Stimulated activated CD8-positive, alpha-beta memory T cell treated with anti-CD3 and anti-CD28 coated beads, Interleukin-7, amount 100 ng/mL, for 24 hours (primary cell): ENCODE measurements at places on chromosomes 5 and 9.

DNA sequence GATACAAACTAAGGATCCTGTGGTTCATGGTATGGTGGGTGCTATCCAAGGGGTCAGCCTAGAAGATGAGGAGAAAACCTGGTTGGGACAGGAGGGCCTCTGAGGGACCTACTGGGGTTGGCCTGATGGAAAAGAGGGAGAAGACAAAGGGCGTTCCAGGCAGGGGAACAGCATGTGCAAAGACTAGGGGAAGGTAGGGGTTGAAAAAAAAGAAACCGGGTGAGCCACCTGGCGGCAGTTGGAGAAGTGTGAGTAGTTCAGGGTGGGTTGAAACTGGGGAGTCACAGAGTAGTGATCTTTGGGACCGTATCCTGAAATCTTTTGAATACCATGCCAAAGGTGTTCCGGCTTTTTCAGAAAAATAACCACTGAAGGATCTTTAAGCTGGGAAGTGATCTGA lies 8.7 kb upstream of the GABRP start:
- no peak for DNase-seq

GRCh38 chr5:73417303-73418034 lies 31.1 kb downstream of the FOXD1 start:
- no peak for DNase-seq

DNA sequence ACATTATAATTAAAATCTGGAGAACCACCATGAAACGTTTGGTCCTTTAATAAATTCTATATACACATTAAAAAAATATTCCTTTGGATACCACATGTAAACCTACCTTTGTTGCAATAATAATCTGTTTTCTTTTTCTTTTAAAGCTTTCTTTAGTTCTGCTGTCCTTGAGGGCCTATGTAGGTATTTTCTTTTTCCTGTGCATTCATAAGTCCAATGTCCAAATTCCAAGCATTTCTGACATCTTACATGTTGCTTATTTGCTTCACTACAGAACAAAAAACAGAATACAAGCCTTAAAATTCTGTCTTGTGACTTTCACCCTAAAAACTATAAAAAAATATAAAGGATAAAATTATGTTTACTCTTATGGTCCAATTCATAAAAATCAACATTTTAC lies 19.7 kb downstream of the ZCCHC10 start:
- no peak for DNase-seq

DNA sequence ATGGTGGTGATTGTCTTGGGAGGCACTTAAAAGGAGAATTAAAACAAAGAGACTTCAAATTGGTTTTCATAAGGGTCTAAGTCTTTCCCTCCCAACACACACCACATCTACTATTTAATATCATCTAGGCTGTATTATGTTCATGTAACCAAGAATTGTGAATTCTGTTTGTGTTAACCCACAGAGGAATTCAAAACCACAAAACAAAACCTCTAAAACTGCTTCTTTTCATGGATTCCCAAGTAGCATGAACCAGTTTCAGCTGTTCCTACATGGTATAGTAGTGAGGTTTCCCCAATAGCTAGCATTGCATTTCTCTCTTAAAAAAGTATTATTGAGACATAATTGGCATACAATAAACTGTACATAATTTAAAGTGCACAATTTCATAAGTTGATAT lies 283.8 kb downstream of the CD180 start:
- no peak for DNase-seq

DNA sequence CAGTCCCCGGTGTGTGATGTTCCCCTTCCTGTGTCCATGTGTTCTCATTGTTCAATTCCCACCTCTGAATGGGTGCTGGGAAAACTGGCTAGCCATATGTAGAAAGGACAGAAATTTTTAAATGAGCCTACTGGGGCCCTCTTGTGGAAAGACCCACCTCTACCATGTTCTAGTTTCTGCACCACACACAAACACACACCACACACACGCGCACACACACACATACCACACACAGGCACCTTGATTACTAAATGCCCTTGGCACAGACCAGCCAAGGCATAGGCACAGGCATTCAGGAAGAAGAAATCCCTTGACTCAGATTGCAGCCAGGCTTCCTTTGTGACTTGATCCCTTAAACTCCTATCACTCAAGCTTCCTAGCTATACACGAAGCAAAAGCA lies 60.5 kb downstream of the SIL1 start:
- DNase-seq, result no peak

DNA sequence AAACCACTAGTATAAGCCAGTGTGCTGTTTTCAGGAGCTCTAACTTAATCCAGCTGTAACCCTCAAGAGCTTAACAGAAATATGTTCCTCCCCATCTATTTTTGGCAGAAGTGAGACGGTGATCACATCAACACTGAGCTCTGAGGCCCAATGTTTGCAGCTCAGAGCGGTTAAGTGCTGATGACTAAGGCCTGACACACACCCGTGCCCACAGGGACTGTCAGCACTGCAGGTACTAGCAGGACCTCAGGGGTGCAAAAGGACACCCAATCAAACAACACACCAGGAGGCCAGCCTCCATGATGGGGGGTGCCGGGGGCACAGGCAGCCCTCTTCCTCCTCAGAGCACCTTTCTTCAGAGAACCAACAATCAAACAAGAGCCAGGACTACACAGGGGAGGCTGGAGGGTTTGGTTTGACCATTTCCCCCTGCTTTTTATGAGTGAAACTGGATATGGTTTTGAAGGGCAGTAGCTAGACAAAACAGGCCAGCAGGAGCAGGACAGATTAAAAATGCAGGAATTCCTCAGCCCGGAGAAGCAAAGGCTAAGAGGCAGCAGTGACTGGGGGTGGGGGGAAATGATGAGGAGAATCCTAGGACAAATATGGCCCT lies 61.3 kb downstream of the RAPGEF1 start:
- DNase-seq, result peak; percentile 61

- DNase-seq, result no peak
These were observed 73.6 kb upstream of the GRHPR start for GRCh38 chr9:37348917-37349316.

DNA sequence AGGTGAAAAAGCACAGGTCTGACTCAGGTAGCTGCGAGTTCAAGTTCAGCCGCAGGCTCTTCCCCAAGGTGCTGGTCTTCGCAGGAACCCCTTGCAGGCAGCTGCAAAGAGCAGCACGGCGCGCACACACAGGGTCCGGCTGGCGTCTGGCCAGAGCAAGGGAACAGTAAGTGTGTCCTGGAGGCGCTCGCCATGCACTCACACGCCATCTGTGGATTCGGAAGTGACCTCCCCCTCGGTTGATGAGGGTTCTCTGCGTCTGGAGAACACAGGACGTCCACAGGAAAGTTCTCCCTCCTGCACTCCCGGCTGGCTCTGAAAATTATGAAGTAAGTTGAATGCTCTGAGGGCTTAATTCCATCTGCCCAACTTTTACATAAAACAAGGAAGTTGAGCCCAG lies 14.0 kb upstream of the EGFL7 start:
- no peak for DNase-seq

- DNase-seq, result no peak
These were observed 381.1 kb downstream of the MAN2A1 start for GRCh38 chr5:110070836-110071235.

- DNase-seq, result no peak
These were observed 1.0 kb downstream of the SET start for GRCh38 chr9:128689820-128690683.

GRCh38 chr5:14343376-14343775 lies 200.2 kb downstream of the TRIO start:
- DNase-seq, result no peak

- DNase-seq, result no peak
These were observed 34.4 kb downstream of the AHRR start for GRCh38 chr5:355958-356357.

DNA sequence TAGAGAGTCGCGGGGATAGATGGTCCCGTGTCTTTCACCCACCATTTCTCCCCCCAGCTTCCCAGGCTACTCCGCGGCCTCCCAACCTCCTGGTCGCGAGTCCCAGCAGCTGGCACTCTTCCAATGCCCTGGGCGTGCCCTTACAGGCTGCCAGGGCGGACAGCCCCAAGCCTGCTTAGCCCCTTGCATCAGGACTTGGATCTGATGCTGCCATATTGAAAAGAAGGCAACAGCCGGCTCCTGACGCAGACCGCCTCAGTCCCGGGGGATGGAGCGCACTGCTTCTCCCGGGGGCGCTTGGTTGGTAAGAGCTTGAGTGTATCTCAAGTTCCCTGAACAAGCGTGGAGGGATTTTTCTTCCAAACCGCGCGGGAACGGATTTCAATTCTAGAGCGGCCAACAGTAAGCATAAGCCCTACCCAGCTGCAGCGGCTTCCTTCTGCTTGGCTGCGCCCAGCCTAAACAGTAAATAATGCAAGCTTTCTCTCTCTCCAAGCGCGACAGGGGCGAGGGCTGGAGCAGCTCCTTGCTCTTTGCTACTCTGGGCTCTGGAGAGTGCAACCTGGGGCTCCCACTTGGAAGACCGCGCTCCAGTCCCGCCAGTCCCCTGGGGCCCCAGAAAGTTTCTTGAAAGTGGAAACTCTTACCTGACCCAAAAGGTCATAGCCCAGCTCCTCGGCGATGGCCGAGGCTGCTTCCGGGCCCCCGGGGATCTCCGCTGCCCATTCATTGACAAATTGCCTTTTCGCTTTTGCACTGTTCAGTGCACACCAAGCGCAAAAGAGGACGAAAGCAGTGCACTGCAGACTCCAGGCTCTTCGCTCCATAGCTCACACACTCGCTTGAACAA lies 607 bp downstream of the PCSK1 start:
- no peak for DNase-seq

DNA sequence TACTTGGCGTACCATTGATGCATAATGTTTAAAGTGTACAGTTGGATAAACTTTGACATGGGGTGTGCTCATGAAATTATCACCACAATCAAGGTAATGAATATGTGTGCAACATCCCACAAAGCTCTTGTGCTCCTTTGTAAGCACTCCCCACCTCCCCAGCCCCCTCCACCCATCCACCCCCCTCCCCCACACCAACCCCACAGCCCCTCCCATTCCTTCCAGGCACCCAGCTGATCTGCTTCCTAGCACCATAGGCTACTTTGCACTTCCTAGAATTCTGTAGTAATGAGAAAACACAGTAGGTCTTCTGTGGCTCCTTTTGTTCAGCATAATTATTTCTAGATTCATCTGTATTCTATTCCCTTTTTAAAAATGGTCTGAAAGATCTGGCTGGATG lies 24.5 kb downstream of the FGD3 start:
- DNase-seq, result no peak

- DNase-seq, result no peak
These were observed 44.7 kb downstream of the GAS1 start for GRCh38 chr9:86902586-86902985.

DNA sequence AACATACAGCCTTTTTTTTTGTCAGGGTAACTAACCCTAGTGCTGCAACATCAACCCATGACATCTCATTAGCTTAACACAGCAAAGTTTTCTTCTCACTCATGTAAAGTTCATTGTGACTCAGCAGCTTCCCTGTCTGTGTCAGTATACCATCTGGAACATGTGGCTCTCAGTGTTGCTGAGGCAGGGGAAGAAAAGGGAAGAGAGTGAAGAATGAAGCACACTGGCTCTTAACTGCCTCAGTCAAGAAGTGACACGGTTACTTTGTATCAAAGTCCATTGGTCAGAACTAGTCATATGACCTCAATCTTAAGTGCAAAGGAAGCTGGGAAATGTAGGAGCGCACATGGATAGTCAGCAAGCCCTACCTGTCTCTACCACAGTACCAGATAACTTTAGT lies 185.0 kb upstream of the ELL2 start:
- no peak for DNase-seq

DNA sequence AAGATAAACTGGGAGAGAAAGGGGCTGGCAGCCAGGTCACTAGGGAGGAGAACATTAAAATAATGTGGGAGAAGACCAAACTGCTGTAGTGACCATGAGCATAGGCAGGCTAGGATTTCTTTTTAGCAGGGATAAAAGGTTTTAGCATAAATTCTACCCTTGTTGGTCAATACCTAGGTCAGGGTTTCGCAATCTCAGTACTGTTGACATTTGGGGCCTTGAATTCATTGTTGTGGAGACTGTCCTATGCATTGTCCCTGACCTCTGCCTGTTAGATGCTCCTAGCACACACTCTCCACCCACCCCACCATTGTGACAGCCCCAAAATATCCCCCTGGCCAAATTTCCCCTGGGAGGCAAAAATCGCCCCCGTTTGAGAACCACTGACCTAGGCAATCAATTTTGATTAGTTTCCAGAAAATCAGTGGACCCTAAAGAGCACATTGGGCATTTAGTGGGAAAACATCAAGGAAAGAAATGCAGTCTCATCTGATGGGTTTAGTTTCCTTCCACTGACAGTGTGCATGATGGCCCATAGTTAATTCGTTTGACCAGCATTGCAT lies 181.4 kb downstream of the NTRK2 start:
- DNase-seq, result no peak

GRCh38 chr5:38316544-38317224 lies 58.3 kb downstream of the EGFLAM start:
- DNase-seq, result no peak

- no peak for DNase-seq
These were observed 70.0 kb downstream of the DMAC1 start for GRCh38 chr9:7729371-7730163.

GRCh38 chr5:52673495-52673894 lies 114.2 kb upstream of the ITGA1 start:
- no peak for DNase-seq

GRCh38 chr9:96493757-96494156 lies 43.8 kb downstream of the HABP4 start:
- DNase-seq, result no peak

GRCh38 chr5:33701951-33702350 lies 189.8 kb downstream of the ADAMTS12 start:
- no peak for DNase-seq

DNA sequence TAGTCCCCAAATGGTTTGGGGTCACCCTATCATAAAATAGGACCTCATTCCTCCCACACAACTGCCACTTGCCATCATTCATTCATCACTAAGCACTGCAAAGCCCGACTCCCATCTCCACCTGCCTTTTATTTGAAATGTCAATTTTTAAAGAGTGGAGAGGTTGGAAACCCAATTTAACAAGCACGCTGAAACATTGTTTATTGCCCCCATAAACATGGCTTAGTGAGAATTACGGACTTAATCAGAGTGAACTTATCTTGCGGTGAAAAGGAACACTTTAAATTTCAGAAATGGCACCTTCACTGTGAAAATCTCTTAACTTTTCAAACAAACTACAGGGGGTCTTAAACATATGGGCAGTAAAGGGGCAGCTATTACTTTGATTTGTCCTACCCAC lies 241.1 kb downstream of the CRB2 start:
- no peak for DNase-seq

GRCh38 chr9:74304598-74304997 lies 192.5 kb upstream of the RORB start:
- DNase-seq, result no peak

DNA sequence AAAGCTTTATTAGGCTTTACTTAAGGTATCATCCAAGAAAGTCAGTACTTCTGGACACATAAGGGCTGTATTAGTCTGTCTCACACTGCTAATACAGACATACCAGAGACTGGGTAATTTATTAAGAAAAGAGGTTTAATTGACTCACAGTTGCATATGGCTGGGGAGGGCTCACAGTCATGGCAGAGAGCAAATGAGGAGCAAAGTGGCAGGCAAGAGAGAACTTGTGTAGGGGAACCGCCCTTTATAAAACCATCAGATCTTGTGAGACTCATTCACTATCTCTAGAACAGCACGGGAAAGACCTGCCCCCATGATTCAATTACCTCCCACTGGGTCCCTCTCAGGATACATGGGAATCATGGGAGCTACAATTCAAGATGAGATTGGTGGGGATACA lies 49.2 kb upstream of the SLC44A1 start:
- no peak for DNase-seq

- no peak for DNase-seq
These were observed 31.1 kb upstream of the NRARP start for GRCh38 chr9:137333016-137333671.
